ENCODE measurements at places on chromosomes 16 and 17.

DNA sequence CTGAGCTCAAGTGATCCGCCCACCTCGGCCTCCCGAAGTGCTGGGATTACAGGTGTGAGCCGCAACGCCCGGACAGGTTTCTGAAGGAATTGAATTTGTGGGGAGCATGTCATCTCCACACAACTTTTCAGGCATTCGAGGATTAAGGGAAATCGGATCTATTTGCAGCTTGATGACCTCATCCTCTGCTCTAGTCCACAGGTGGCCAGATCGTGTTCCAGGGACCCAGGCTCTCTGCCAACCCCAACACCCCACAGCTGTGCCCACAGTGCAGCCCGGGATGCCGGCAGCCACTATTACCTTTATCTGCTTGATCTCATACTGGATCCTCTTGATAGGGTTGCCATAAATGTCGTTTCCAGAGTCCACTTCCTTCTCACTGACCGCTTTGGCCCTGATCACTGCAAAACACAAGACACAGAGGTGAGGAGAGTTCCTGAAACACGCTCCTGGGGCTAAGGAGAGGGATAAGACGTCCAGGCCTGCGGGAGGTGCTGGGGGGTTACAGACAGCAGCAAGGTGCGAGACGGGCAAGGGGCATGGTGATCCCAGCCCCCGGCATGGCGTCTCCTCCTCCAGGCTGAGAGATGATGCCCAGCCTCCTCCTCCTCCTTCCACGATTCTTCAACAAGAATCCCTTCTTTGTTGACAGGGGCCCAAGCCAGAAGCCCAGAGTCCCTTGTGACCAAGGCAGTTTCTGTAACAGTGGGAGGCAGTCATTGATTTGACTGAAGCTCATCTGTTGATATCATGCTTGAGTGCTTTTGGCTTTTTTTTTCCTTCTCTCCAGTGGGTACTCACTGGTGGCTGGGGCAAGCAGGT, 29.3 kb downstream of the CEP295NL start:
- no peak for DNase-seq

GRCh38 chr17:2982854-2983253, 80.6 kb downstream of the OR1D5 start:
- DNase-seq, result no peak

GRCh38 chr16:3068487-3068886, 3.0 kb downstream of the IL32 start:
- no peak for DNase-seq

DNA sequence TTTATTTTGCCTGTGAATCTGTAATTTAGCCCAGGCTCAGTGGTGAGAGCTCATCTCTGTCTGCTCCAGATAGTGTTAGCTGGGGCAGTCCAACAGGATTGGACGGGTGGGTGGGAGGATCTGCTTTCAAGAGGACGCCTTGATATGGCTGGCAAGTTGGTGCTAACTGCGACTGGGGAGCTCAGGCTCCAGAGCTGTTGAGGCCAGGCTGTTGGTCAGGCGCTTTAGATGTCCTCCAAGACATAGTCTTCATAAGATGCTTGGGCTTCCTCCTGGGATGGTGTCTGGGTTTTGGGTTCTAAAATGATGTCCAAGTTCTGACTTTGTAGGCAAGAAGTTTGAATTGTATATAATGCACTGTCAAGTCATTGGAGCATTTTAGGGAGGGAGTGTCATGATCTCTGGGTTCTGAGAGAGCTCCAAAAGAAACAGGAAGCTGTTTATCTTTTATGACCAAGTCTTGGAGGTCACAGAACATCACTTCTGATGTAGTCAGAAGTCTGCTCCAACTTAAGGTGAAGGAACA, 12.8 kb upstream of the PCTP start:
- no peak for DNase-seq

GRCh38 chr17:19551165-19551564, 17.5 kb downstream of the SLC47A1 start:
- no peak for DNase-seq

DNA sequence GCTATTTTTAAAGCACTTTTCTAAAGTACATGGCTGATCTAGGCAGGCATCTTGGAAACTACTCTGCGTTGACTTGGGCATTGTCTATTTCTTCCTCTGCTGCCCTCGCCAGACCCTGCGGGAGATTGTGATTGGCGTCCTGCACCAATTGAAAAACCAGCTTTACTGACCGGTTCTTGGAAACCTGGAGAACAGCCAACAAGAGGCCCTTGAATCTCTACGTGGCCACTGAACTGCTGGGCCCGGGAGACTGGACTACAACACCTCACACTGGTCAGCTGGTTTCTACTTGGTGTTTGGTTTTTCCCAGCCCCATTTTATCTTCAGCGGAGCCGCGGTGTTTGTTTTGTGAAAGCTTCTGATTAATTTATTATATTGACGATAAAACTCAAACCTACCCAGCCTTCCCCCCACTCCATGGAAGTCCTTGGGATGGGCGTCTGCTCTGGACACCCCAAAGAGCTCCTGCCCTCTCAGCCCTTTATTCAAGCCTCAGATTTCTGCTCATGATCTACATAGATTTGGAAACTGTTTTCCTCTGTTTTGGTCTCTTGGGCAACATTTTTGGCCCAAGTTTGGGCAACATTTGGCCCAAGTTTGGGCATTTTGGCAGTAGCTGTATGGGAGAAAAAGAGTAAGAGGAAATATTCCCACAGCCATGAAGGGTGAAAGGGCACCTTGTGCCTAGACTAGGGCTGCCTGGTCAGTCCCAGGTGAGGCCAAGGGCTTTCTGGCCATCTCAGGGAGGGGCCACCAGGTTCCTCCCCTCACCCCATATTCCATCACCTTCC, 4.7 kb downstream of the MLX start:
- DNase-seq, result no peak

DNA sequence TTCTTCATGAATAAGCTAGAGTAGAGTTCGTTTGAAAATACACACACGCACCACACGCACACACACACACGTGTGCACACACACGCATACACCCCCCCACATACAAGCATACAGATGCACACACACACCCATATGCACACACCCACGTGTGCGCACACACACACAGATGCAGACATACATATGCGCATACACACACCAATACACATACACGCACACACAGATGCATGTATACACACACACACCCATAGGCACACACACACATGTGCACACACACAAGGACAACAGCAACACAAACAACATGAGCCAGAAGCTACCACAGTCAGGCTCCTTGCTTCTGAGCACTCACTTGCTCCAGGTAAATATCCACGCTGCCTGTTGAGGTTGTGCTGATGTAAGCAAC, 5.1 kb downstream of the IFT140 start:
- DNase-seq, result no peak

DNA sequence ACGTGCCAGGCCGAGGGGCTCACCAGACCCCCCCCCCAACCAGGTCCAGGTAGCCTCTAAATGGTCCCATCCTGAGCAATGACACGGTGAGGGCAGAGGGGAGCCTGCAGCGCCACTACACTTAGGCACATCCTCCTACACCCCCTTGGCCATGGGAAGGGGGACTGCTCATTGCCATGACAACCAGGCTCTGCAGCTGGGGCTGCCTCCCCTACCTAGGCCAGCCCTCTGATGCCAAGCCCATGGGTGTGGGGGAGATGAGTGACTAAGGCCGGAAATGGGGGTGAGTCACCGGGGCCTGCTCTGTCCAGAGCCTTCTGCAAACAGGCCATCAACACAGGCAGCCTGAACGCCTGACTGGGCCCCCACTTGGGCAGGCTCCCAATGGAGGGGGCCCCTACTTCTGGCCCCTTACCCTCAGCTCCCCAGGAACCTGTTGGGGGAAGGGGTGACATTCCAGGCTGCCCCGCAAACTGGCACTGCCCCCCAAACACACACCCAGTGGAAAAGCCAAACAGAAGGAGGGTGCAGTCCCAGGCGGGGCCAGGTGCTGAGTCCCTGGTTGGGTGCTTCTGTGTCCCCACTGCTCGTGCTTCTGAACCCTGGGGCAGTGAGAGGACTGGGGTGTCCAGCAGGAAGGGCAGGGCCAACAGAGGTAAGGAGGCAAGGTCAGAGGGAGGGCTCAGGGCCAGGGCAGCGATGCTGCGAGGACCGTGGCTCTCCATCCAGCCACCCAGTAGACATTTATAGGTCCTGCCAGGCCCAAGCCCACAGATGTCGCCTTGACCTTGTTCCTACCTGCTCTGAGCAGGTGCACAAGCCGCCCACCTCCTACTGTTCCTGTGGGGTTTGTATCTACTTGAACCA, 8.2 kb downstream of the PLCD3 start:
- no peak for DNase-seq

Measured in NCI-H1048 (cell line).